ENCODE measurements at places on chromosomes 3 and 15. TPM values are rescaled to one million over a fixed set of nuclear protein-coding genes. Genes with fewer than 3 reads are reported as not detected.

Gene SLC28A2
- not detected for total RNA-seq

Gene FBXL2
- total RNA-seq, result 1.6 TPM

Gene LSAMP
- not detected for total RNA-seq

Gene GOLGA6B
- total RNA-seq, result not detected

Gene MKRN2OS
- total RNA-seq, result 0.27 TPM

Gene SEC22A
- 13.5 TPM for total RNA-seq

Gene FAM174B
- total RNA-seq, result 1.7 TPM

Gene ZNF639
- total RNA-seq, result 53.7 TPM

Gene HERC2
- 66.2 TPM for total RNA-seq

Gene TEX55
- not detected for total RNA-seq

Gene C15orf62
- 0.45 TPM for total RNA-seq

Gene IQCF2
- total RNA-seq, result not detected

Gene ECE2
- total RNA-seq, result not detected

Gene SLC22A13
- 0.49 TPM for total RNA-seq

Gene FHIT
- total RNA-seq, result 6.3 TPM

Gene SLC7A14
- total RNA-seq, result not detected

Gene CAPN3
- total RNA-seq, result not detected

Gene ZDHHC19
- total RNA-seq, result 5.5 TPM

Gene UQCC5
- 32.2 TPM for total RNA-seq

Gene LRRC31
- not detected for total RNA-seq

Gene GOLGA8G
- total RNA-seq, result not detected

Gene C3orf85
- total RNA-seq, result not detected

Gene RTP4
- total RNA-seq, result not detected

Gene ATP13A4
- total RNA-seq, result 0.20 TPM

Gene LRRC15
- not detected for total RNA-seq

Gene EPHB1
- total RNA-seq, result not detected

Gene DPH6
- 18.8 TPM for total RNA-seq

Gene RLBP1
- not detected for total RNA-seq

Gene NPAP1
- total RNA-seq, result not detected

Gene CPLX3
- total RNA-seq, result not detected

Gene PIGZ
- total RNA-seq, result 1.0 TPM

Gene ABI3BP
- 0.24 TPM for total RNA-seq

Gene MME
- total RNA-seq, result 2.5 TPM

Gene SLC2A2
- 0.18 TPM for total RNA-seq

Gene USP50
- not detected for total RNA-seq

Gene TPRG1
- total RNA-seq, result not detected

Gene RAP2B
- total RNA-seq, result 30.0 TPM

Gene ARGFX
- not detected for total RNA-seq

Gene PDE8A
- 20.9 TPM for total RNA-seq

Gene STRA6
- total RNA-seq, result 0.38 TPM

Gene PTH1R
- total RNA-seq, result not detected

Gene MORC1
- 0.31 TPM for total RNA-seq

Gene ERICH6
- not detected for total RNA-seq

Gene APPL1
- total RNA-seq, result 6.9 TPM

Gene CCR3
- not detected for total RNA-seq

Data from K562 (cell line).